ENCODE measurements at places on chromosomes 1 and 21.

- DNase-seq: peak; percentile 26
Observed at GRCh38 chr1:64938991-64939390, 27.4 kb downstream of the JAK1 start.

DNA sequence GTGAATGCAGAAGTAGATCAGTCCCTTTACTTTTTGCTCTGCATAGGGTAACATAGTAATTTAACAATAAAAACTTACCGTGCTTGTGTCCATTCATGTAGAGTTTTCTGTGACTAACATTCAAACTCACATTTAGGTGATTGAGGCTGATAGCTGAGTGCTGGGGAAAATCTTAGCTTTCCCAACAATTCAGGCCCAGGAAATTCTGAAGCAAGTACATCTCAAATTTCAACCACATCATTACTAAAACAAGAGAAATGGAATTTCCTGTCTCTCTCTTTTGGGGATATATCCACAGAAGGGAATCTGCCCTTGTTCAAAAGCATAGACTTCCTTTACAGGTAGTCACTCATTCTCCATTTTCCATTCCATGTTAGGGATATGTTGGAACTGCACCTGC, 33.1 kb upstream of the C1orf146 start:
- no peak for DNase-seq

DNA sequence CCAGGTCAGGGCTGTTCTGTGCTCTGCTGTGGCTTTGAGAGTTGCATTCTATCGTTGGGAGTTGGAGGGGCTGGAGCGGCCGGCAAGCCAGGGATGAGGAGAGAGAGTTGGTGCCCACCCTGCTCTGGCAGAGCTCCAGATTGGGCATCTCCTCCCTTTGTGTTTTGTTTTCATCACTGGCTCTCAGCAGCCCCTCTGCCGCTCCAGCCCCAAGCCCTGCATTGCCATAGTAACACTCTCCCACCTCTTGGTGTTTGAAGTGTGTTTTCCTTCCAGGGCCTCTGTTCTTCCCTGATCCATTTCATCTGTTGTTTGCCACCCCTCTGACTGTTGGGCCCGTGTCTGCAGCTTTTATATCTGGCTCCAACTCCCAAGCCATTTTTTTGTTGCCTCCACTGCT, 152.7 kb downstream of the URB2 start:
- no peak for DNase-seq

DNA sequence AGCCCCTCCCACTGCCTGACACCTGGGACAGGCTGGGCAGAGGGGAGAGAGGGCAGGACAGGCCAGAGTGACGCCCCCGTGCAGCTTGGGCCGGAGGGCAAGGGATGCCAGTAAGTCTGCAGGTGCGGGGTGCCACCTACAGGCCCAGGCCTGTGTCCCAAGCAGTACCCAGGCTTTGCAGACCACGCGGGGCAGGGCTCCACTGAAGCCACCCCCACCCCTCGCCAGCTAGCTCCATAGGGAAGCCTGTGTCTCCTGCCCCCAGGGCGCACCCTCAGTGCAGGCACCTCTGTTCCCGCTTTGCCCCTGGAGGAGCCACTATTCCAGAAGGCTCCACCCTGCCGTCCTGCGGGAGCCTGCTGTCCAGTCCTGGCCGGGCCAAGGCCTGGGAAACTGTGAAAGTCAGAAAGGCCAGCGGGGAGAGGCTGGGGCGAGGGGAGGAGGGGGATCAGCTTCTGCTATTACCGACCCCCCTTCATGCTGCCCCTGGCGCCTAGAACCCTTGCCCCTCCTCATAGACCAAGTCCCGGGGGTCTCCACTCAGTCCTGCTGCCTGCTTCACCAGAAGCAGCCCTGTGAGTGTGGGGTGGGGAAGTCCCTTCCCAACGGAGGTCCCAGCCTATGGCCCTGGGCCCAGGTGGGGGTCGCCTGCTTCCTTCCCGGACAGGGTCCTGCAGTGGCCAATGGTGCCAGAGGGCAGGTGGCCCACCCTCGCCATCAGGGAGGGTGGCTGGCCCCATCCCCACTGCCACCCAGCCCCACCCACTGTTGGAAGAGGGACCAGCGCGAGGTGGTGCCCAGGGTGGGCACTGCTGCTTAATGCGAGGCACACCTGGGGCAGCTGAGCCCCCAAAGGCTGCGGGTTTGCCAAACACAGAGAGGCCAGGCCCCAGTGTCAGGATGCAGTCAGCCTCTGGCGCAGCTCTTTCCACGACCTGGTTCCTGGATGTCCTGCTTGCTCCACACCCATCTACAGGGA, 54.4 kb downstream of the KCNAB2 start:
- no peak for DNase-seq

GRCh38 chr1:51671527-51672325, 54.8 kb downstream of the OSBPL9 start:
- DNase-seq: no peak

- no peak for DNase-seq
Observed at GRCh38 chr1:119266386-119266785, 102.2 kb upstream of the HAO2 start.

- no peak for DNase-seq
Observed at GRCh38 chr1:87972811-87973210, 644.1 kb downstream of the LMO4 start.

- DNase-seq: no peak
Observed at GRCh38 chr1:227356620-227357146, 38.4 kb upstream of the CDC42BPA start.

DNA sequence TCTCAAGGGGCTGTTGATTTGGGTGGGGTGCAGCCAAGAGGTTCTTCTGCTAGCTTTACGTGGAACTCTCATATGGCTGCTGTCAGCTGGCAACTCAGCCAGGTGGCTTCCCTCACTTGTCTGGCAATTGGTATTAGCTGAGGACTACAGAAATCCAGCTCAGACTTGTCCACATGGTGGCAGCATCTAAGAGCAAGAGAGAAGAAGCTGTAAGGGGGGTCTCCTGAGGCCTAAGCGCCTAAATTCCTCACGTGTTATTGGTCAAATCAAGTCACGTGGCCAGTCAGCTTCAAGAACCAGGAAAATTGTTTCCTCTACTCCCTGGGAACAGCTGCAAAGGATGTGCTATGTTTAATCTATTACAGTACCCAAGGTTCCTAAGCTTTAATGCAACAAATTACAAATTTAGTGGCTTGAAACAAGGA, 4.2 kb upstream of the DYRK3 start:
- DNase-seq: peak; percentile 94
